ENCODE measurements at places on chromosomes 7 and 10.

DNA sequence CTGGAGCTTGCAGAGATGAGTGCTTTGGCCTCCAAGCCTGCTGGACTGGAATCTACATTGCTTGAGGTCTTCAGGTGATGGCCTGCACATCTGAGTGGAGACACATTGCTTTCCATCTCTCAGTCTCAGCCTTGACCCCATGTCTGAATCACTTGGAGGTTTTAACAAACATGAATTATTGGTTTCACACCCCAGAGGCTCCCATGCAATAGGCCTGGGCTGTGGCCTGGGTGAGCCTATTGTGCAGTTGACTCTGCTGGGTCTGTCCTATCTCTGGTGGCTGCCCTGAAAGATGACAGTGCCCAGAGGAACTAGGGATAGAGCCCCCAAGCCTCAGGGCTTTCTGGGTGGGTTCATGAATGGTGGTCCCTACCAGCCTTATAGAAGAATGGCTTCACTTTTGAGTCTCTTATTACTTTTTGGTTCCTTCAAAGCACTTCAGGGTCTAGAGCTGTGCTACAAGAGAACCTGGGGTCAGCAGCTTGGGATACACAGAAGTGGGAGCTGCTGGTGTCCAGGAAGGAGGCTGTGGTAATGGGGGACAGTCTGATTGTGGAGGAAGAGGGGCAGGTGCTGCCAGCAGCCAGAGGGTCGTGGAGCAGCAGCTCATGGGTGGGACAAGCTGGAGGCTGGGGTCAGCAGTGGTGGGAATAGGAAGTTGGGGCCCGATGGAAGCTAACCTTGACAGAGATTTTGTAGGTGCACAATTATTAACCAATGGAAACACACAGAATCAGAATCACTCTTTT lies 5.5 kb downstream of the RAMP3 start:
- DNase-seq: no peak

DNA sequence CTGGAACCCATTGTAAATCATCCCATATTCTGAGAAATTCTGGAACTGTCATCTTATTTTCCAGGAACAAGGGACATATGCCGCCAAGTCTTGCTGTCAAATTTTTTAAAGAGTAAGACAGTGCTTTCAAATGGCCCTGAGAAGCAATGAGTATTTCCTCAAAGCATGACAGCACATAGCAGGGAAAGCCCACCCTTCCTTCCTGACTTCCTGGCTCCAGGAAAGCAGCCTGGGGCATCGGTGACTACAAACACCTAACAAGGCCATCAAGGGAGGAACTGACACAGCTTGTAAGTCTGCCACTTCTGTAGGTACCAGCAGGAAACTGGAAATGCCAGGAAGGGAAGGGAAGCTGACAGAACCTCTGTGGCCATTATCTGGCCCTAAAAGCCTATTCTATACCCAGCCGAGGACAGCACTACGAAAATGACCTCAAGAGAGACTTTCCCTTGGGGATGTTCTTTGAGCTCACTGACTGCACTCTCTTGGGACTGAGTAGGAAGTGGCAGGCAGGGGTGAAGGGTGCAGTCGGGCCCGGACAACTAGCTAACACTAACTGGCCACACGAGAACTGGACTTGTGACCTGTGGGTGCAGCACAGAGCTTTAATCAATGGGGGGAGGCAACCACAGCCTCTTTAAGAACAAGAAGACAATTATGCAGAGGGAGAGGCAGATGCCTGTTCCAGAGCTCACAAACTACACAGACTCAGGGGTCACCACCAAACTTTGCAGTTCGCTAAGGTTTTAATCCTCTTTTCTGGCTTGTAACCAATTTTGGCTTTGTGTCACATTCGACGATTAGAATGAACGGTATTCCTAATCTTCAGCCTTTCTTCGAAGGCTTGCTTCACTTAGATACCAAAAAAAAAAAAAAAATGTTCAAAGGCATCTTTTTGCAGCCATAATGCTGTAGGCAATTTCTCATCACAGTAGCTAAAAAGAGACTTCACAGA lies 52.0 kb downstream of the GRB10 start:
- no peak for DNase-seq

DNA sequence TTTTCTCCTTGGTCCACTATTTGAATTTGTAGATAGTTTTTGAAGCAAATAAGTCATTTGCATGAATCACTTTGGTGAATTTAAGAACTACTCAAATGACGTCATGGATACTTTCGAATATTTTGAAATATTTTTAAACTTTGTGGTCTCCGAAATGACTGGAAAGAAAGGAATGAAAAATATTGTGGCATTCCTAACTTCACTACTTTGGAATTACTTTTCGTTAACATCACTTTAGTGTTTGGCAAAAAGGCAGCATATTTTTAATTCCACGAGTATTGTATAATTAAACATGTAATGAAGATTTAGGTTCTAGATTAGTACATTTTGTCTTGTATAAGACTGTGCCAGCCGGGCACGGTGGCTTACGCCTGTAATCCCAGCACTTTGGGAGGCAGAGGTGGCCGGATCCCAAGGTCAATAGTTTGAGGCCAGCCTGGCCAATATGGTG lies 35.3 kb upstream of the ZRANB1 start:
- no peak for DNase-seq

GRCh38 chr7:116918704-116919103 lies 34.6 kb upstream of the ST7 start:
- no peak for DNase-seq

- DNase-seq: no peak
Observed at GRCh38 chr7:126804604-126805003, 448.1 kb downstream of the GRM8 start.

DNA sequence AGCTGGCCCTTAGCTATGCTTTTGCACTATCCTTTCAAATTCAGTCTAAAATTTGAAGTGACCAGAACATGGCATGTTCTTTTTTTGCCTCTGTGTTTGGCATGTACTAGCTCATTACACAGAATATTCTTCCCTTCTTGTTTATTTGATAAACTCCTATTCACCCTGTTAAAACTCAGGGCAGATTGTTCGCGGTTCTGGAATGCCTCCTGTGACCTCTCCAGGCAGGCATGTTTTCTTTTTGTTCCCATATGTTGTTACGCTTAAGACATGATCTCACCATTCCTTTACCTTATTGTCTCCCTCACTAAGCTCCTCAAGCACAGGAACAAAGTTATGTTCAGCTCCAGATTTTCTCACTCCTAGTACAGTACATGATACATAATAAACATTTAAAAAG lies 181.7 kb downstream of the CCSER2 start:
- DNase-seq: no peak

GRCh38 chr10:31897506-31897905 lies 31.1 kb downstream of the ARHGAP12 start:
- no peak for DNase-seq

GRCh38 chr10:103757531-103758293 lies 97.7 kb downstream of the SH3PXD2A start:
- peak; percentile 63 for DNase-seq

DNA sequence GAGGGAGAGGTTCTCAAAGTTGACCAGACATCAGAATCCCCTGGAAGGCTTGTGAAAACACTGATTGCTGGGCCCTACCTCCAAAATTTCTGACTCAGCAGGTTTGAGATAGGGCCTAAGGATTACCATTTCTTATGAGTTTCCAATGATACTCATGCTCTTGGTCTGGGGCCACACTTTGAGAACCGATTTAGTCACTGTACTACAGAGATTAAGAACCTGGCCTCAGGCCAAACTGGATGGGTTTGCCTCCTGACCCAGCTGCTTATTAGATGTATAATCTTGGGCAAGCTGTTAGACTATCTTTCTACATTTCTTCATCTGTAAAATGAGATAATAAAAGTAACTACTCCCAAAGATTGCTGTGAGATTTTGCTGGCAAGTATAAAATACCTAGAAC lies 77.1 kb upstream of the SCIN start:
- DNase-seq: no peak

DNA sequence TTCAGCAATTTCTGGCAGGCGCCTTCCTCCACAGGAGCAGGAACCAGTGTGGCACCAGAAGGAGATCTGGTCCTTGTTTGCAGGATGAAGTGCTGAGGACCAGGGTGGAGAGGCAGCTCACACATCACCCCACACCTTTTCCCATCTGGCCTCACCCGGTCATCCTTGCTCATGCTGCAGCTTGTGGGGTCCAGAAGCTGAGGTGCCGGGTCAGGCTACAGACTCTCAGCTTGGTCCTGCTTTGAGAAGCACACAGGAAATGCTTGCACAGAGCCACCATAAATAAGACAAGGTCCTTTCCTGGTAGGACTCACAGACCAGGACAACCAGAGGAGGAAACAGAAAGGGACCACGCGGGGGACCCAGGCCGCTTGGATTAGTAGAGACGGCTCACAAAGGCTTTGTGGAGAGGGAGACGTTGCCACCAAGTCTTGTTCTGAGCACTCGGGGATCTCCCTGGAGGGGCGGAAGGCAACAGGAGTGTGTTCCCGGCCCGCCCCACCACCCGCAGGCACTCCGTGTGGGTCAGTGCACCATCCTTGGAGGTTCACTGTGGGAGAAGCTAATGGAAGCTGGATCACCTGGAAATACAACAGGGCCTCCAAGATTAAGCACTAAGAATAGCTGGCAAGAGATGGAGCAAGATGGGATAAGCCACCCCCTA lies 29.6 kb upstream of the EN2 start:
- no peak for DNase-seq

- DNase-seq: no peak
Observed at GRCh38 chr10:101646364-101646763, 48.6 kb downstream of the FBXW4 start.

Measured in renal cortical epithelial cell (primary cell).